ENCODE measurements at places on chromosomes 2 and 18.

DNA sequence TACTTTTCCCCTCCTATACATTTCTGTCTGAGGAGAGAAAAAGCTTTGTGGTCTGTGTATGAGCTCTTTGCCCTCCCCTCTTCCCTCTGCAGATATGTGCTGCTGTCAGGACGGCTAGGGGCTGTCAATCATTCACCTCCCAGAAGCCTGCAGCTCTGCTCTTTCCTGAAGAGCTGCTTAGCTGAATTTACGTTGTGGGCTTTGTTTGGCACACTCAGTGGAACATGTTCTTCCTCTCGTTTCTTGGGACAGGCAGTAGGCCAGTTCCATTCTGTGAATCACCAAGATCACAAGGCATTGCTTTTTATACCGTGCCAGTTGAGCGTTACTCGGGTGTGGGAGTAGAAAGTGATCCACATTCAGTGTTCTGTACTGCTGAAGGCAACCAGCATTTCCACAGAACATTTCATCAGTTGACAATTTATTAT lies 136.7 kb downstream of the LAMA3 start:
- peak; percentile 63 for DNase-seq

DNA sequence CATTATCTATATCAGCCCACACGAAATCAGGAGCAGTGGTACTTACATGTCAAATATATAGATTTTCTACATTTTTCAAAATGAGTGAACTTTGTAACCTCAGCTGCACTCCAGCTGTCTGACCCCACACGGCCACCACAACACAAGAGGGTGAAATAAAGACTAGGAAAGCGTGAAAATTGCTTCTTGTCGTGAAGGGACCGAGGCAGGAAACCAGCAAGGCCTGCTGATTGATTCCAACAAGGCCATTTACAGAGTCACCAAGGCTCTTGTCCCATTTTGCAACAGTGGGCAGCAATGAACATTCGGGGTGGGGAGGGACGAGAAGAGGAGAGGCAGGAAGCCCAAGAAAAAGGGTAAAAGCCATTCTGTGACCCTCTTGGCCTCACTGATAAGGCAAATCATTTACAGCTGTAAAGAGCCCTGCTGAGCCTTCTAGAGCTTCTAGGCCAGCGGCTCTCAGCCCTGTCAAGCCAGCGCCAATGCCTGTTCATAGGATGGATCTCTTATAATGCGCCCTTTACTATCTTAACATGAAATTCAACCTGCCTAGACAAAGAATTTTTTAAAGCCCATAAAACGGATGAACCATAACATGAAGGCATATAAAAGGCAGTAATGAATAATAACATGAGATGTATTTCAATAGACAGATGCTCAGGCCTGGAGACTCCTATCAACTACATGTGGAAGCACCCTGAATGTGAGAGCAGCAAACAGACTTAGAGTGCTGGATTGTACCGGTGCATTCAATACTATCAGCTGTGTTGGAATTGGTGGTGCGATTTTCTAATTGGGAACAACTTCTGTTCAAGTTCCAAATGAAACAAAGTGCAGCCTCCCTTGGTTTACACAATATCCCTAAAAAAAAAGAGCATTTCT lies 269.0 kb downstream of the CDCA7 start:
- DNase-seq: no peak

DNA sequence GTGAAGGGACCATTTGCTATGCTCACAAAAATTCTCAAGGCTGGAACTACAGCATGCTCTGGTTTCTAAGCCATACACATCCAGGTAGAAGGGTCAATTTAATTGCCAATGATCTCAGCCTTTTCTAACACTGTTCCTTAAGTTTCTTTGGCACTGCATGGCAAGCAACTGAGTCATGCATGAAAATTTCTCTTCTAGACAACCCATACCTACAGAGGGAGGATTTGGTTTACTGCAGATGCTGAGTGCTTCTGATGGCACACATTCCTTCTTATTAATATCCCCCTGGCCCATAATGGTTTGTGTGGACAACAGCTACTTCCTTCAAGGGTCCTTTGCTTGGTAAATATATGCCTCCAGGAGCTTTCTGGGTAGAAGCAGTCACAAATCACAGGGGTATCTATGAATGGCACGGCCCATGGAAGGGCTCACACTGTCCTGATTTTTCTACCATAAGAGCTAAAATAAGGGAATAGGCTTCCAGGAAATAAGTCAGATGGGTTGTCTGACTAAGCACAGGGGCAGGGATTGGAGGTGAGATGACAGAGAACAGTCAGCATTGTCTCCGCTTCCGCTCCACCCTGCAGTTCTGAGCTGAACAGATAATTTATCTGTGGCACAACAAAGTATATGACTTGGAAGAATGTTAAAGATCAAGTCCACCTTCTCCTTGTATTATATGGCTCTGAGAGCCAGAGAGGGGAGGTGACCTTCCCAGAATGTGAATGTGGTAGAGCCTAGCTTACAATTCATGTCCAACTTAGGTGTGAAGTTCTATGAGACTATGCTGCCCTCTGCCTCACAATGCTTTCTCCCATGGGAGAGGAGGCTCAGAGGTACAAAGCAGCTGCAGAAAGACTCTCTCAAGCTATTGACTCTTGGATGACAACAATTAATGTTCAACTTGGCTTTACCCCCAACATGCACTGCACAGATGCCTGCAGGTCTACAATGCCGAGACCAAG lies 199.2 kb upstream of the TNP1 start:
- DNase-seq: no peak

DNA sequence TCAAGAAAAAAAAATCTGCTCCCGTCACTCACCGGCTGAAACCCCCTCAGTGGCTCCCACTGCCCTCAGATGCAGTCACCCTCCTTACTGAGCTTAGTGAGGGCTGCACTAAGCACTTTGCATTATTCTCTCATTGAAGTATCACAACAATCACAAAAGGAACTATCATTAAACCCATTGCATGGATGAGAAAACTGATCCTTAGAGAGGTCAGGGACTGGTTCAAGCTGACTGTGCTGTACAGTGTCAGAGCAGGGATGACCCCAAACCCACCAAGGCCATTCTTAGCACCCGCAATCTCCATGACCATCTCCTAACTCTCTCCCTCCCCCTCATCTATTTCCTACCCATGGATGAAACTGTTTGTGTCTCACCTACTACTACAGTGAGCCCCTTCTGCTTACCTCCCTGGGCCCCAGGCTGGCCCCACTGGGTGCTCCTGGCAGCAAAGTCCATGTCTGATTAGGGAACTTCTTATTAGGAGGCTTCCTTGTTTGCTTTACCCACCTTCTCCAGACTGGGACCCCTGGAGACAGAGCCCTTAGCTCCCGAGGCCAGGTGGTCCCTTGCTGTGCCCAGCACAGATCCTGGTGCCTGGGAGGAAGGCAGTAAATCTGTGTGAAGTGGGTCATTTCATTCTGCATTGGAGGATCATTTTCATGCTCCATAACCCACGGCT lies 139.3 kb upstream of the ID2 start:
- peak; percentile 41 for DNase-seq

- DNase-seq: no peak
These were observed 148.3 kb downstream of the LAMA3 start for GRCh38 chr18:23837591-23837990.

GRCh38 chr2:192669505-192670091 lies 474.9 kb upstream of the TMEFF2 start:
- no peak for DNase-seq

DNA sequence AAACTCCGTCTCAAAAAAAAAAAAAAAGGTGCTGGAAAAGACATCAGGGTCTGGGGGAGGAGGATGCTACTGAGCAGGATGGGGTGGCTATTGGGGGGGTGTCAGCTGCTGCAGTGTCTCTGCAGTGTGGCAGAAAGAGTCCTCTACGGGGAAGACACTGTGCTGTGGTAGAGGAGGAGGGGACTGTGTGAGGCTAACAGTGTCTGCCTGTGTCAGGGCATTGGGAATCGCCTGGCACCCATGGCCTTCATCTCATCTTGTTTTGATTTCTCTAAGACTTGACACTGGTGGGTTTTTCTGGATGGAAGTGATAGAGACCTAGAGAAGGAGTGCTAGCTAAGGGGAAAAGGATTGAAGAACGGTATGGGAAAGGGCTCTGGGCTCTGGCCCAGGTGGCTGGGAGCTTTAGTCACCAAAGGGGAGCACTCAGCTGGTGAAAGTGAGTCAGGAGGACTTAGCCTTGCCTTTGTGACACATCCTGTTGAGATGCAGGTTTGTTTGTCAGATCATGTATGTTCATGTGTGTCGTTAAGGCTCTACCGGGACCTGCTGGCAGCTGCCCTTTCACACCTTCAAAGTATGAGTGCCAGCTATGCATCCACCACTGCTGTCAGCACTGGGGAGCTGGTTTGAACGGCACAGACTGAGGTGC lies 58.0 kb downstream of the FARP2 start:
- DNase-seq: no peak

DNA sequence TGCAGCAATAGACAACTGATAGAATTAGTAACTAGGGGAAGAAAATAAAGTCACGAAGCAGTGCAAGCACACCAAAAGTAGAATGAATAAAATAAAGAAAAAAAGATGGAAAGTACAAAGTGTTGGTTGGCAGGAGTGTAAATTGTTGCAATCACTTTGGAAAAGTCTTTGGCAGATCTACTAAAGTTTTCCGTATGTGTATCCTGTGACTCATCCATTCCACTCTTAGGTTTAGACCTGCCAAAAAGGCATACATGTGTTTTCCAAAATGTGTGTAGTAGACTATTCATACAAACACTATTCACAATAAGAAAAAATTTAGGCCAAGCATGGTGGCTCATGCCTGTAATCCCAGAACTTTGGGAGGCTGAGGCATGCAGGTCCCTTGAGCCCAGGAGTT lies 282.1 kb upstream of the FSIP2 start:
- DNase-seq: no peak

DNA sequence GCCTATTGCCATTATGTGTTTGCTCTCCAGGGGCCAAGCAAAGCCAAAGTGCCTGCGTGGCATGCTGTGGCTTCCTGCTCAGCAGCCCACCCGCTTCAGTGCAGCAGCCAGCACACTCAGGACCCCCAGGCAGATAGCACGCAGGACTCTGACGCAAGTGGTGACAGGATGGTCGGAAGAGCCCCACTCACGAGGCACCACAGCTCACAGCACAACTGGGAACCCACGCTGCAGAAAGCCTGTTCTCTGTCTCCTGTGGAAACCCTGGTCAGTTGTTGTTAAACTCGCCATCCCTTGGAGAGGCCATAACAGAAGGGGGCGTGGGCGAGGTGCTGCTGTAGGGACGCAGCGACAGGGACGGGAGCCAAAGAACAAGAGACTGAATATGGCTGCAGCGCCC lies 76.4 kb downstream of the HDAC4 start:
- DNase-seq: peak; percentile 35
